ENCODE measurements at places on chromosomes 13 and 19.

GRCh38 chr13:33676045-33676989 lies 141.6 kb upstream of the RFC3 start:
- DNase-seq = peak; percentile 69

- DNase-seq = no peak
Observed at GRCh38 chr13:113599391-113599790, 14.8 kb downstream of the TFDP1 start.

DNA sequence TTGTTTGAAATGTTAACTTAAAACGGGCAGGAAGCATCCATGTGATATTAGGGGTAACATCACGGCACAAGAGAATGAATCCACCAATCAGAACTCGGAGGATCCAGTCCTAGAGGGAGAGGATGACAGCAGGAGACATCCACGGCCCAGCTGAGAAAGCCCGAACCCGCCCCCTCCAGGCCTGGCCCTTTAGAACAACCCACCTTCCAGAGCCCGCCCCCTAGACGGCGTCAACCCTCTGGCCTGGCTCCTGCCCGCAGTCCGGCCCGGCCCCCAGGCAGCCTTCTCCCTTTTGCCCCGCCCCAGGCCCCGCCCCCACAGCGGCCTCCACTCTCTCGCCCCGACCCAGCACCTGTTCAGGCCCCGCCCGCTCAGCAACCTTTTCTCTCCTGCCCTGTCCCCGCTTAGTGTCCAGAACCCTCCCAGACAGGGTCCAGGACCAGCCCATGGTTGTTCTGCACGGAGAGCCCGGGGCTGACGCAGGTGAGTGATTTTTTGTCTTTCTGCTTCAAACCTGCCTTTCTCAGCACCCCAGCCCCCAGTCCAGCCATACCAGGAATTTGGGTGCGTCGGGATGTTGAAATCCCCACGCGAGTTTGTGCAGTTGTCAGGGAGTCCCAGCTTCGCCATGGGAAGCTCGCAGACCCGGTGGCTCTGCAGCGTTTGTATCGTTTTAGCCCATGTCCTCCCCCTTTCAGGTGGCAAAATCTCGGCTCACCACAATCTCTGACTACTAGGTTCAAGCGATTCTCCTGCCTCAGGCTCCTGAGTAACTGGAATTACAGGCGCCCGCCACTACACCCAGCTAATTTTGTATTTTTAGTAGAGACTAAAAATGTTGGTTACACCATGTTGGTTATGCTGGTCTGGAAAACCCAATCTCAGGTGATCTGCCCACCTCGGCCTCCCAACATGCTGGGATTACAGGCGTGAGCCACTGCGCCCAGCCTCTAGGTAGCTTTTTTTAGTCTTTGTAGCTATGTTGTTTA lies 16.1 kb downstream of the ZNF816 start:
- peak; percentile 9 for DNase-seq

GRCh38 chr19:33631609-33631973 lies 9.8 kb downstream of the CHST8 start:
- no peak for DNase-seq

GRCh38 chr19:17748884-17749638 lies 2.2 kb upstream of the FCHO1 start:
- no peak for DNase-seq

DNA sequence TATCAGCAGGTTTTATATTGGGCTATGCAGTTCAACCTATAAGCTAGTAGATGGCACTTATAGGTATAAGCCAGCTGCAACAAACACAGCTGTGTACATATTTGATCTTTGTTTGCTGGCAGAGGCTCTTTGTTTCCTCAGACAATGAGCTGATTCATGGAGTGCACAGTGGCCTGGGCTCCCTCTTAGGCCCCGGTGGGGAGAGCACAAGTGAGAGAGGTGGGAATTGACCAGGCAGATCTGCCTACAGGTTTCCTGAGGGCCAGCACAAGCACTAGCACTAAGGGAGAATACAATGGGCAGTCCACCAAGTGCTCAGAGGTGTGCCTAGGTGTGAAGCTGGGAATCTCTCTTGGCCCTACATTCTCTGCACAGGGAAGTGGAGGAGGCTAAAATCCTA lies 1390.7 kb downstream of the SLITRK5 start:
- no peak for DNase-seq

DNA sequence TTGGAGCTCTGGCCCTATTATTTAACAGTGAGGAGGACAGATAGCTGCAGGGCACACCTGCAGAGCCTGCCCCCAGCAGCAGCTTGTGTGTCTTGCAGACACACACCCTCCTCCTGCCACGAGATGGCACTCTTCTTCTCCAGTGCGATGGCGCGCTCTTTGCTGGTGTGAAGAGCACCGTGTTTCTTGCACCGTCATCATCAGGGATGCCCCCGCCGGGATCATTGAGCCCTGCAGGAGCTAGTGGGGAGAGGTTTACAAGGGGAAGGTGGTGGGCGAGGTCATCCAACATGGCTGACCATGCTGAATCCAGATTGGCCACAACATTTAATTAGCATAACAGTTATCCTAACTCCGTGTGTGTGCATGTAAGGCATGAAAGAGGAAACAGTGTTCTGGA lies 105.6 kb downstream of the RAB20 start:
- DNase-seq = peak; percentile 86

- peak; percentile 68 for DNase-seq
Observed at GRCh38 chr19:16066611-16067104, 9.6 kb upstream of the TPM4 start.

Measured in AG08396 (cell line).